ENCODE measurements at places on chromosomes 16 and 17. TPM values are rescaled to one million over a fixed set of nuclear protein-coding genes. Genes with fewer than 3 reads are reported as not detected.

The UMOD gene
- 0.11 TPM for total RNA-seq

DNA sequence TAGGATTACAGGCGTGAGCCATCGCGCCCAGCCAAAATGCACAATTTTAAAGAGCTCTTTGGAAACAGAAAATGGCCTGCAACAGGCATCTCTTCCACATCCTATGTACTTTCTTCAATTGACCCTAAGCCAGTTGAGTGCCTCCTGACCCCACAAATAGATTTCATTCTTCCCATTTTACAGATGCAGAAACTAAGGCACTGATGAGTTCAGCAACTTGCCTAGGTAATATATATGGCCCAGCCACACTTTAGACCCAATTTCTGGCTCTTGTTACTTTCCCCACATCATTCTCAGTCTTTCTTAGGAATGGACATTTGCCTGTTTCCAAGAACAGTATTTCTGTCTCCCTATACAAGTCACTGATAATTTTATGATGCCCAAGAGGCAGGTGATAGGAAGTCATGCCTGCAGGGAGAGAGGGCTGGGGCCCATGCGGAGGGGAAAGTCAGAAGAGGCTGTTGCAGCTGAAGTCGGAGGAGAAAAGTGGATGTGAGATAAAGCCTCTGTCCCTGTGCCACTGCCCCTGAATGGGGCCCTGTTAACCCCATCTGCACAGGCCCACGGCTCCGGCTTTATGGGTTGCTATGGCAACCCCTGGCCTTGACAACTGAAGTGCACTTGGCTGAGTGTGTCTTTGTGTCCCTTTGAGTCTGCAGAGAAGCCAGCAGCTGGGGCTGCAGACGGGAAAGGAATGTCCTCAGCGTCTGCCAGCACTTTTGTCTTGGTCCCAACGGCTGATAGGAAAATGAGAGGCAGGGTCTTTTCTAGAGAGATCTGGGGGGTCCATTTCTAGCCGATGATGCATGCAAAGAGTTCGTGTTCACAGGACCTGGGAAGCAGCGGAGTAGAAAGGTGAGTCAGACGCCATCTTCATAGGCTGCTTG, 45.9 kb downstream of the ABAT start:
- H3K36me3 ChIP-seq, result peaks cover 3% of the 10 kb centered on the region
- H3K27me3 ChIP-seq, result no peaks in the 10 kb centered on the region

The MILR1 gene
- not detected for total RNA-seq

- no peaks in the 10 kb centered on the region for H3K36me3 ChIP-seq
- DNase-seq, result no peak
- H3K27ac ChIP-seq, result peak overlapping the region; percentile 90
- H3K27me3 ChIP-seq, result no peaks in the 10 kb centered on the region
Measured at GRCh38 chr17:57916925-57917858, 38.0 kb downstream of the CUEDC1 start.

DNA sequence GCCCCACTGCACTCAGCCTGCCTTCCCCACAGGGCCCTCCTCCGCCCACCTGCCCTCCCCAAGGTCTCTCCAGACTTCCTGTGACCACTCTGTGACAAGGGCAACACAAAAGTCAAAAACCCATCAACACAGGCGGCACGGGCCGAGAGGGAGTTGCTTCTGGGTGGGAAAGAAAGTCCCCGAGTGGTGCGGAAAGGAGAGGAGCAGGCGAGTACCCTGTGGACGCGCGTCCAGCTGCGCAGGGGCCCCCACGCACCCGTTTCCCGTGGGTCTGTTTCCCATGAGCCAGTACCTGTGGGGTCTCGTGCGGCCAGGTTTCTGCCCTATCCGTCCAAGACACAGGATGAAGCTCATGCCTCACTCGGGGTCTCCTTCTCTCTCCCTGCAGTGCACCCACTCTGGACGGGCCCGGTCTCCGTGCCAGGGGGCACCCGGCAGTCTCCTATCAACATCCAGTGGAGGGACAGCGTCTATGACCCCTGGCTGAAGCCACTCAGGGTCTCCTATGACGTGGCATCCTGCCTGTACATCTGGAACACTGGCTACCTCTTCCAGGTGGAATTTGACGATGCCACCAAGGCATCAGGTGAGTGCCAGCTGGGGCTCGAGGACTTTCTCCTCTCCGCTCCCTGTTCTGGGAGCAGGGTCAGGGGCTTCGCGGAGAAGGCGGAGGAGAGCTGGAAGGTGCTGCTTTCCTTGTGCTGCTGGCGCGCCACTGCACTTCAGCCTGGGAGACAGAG, 12.2 kb downstream of the CD2BP2 start:
- no peak overlapping the region for H3K27ac ChIP-seq
- H3K36me3 ChIP-seq, result no peaks in the 10 kb centered on the region
- no peaks in the 10 kb centered on the region for H3K4me1 ChIP-seq
- no peak overlapping the region for H3K4me3 ChIP-seq
